Activated T-helper 1 cell treated with anti-CD3 and anti-CD28 coated beads, Interleukin-2, amount 50 U/mL, for 16 hours (primary cell): ENCODE measurements at places on chromosomes 3 and 15.

- no peak for DNase-seq
Observed at GRCh38 chr15:81948222-81948621, 97.6 kb downstream of the MEX3B start.

DNA sequence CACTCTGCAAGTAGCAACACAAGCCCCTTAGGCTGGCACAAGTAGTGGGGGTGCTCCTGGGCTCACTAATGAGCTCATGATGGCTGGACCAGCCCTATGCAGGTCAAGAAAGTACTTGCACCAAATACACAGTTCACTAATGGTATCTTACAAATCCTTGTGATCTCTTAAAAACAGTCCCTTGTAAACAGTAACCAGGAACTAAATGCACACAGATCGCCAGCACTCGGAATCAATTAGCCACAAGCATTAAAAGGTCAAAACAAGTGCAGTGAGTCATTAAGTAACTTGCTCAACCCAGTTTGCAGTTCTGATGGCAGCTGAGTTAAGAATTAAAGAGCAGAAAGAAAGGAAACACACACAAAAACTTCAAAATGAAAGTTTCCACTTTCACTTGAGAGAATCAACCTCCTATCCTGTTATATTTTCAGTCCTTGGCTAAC, 43.2 kb downstream of the ARHGEF3 start:
- DNase-seq: no peak

DNA sequence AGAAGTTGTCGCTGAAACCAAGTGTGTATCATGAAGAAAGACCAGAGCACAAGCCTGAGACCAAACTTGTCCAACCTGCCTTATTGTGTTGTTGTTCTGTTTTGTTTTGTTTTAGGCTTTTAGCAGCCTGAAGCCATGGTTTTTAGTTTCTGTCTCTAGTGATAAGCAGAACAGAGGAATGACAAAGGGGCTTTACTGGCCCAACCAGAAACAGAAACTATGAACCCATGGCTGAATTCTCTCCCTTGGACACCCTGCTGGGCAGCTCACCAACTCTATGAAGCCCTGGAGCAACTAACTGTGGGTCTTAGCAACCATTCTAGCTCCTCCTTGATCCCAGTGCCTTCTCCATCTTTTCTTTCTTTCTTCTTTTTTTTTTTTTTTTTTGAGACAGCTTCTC, 30.3 kb downstream of the HCLS1 start:
- no peak for DNase-seq

DNA sequence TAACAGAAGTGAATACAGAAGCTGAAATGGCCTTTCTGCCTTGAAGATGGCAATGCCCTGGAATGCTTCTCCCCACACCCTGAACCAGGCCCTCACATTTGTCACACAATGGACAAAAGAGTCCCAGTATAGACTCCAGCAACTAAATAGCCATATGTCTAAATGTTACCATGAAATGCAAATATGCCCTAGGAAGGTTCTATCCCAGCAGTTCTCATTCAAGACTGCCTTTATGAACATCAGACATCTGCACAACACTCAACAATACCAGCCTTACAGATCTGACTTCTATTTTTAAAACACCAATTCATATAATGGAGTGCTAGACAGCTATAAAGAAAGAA, 7.9 kb downstream of the ITGB5 start:
- no peak for DNase-seq

- no peak for DNase-seq
Observed at GRCh38 chr3:148758303-148758884, 60.7 kb downstream of the AGTR1 start.

DNA sequence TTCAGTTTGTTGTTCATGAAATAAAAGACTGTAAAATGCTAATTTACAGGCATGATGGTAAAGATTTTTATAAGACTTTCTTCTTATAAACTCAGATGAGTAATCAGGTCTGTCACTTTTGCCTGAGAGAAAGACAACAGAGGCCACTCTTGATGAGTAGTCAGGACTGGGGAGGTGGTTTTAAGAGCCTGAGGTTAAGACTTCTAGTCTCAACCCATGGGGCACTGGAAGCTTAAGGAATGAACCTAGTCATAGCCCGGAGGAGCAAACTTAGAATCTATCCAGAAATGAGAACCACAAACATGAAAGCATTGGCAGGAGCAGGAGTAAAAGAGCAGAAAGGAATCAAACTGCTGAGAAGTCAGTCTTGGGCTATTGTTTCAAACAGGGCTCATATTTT, 846.3 kb upstream of the ARPP21 start:
- no peak for DNase-seq

DNA sequence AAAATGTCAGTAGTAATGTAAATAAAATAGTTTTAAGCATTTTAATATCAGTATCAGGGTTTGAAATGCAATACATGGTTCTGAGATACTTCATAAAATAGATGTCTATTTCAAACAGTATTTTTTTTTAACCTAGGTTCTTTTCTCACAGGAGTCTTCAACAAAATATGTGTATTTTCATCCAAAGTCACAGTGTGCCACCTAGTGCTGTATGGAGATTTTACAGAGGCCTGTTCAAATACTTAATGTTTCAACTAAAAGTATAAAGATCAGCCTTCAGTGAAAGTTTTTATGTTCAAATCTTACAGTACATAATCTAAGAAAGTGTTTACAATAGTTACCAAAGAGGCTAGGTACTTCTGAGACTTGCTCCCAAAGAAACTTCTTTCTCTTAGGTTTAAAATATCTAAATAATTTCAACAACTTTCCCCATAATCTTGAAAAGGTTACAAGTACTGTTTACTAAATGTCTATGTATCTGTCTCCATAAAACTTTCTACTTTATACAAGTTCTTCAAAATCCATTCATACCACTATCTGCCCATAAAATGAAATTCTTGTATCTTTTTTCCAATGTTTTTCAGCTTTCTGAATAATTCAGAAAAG, 38.3 kb downstream of the SCAPER start:
- DNase-seq: no peak

GRCh38 chr3:105906345-105906744, 37.5 kb upstream of the CBLB start:
- no peak for DNase-seq

DNA sequence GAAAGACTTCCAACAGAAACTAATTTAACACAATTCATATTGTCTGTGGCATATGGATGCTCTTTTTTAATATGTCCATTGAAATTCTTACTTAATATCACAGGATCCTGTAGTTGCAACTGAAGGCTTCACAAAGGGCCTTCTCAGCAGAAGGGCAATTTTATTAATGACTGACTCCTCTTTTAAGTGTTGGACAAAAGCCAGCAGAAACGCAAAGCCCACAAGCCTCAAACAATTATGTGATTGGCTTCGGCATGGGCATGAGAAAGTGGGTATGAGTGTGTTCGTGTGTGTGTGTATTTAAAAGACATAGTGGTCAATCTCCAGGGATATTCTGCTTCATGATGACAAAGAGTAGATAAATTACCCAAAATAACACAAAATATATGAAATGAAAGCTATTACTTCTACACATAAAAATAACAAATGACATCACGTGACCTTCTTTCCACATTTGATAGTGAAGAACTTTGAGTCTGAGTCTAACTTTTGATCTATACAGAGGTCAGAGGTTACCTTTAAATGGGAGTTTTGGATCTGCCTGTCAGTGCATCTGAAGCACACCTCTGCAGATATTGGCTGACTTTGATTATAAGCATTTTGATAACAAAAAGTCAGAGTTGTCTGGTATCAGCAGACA, 496.9 kb downstream of the CADM2 start:
- no peak for DNase-seq

DNA sequence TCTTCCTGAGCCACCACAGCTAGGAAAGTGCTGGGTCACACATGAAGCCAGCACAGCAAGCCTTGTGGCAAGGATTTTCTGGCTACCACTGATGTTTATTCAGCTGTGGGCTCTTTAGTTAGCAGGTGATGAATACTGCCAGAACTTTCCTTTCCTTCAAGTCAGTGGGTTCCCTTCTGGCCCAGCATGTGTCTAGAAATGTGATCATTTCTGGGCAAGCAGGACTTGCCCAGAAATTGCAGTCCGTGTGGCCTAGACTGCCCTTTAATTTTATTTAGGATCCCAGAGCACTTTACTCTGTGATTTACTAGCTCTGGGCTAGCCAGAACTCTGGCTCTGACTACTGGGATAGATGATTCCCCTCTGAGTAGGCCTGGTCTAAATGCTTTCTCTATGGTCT, 397.5 kb downstream of the ZIC4 start:
- no peak for DNase-seq
